ENCODE measurements at places on chromosomes 3 and 15.
A peak's percentile ranks its signal among the peaks of the same experiment; 100 is the strongest.

GRCh38 chr3:123641505-123641904 is 56.7 kb upstream of the HACD2 start:
- no peak for DNase-seq

GRCh38 chr3:24164967-24165602 is 220.0 kb downstream of the NR1D2 start:
- no peak for DNase-seq

- DNase-seq, result no peak
Observed at GRCh38 chr3:20846066-20846465, 660.1 kb upstream of the SGO1 start.

DNA sequence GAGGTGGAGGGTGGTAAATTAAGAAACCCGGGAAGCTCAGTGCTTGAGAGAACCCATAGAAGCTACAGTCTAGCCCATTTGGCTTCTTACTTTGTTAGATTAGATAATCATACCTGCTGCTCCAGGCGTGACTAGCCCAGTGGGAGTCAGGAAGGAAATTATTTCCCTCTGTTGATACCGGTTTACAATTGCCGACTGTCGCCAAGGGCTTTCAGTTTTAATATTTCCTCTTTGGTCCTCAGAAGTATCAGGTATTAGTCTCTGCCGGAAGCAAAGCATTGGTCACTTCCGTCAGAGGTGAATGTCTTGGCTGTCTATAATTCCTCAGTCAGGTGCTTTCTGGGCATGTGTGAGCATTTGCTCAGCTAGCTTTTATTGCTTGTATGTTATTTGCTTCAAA is 75.2 kb downstream of the LPP start:
- DNase-seq, result no peak

DNA sequence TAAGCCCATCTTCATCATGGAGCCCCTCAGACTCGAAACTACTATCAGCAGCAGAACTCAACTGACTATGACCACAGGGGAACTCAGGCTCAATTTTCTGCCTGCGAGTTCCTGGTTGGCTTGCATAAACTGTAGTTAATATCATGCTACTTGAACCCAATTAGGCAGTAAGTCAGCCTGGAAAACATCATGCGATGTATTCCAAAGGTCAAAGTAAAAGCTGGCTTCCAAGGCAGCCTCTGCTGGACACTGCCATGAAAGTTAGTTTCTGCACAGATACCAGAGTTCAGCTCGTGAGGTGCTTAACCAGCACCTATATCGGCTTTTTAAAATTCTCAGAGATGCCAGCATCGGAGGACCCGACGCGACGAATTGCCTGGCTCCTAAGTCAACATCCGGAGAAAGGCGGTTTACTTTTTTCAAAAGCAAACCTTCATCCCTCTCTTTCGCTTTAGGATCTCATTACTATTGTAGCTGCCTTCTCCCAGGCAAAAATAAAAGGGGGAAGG is 3.8 kb downstream of the ANP32A start:
- DNase-seq, result peak; percentile 15

DNA sequence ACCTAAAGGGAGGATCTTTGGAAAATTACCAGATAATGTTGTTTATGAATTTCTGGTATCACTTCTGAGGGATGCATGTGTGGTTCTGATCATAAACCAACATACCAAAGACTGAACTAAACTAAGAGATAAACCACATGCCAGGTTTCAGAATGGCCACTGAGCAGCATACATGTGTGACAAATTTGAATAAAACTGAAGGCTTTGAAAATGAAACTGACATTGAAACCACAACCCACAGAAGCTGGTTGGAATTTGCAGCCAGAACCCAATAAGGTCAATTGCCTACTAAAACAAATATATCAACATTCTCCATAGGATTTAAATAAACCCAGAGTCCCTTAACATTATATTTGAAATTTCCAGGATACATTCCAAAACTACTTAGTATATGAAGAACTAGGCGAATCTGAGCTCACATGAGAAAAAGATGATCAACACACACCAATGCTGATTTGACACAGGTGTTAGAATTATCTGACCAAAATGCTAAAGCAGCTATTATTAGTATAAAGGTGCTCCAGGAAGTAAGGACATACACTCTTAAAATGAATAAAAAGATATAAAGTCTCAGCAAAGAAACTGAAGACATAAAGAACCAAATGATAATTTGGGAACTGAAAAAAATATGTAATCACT is 125.0 kb downstream of the ZNF280D start:
- DNase-seq, result no peak

DNA sequence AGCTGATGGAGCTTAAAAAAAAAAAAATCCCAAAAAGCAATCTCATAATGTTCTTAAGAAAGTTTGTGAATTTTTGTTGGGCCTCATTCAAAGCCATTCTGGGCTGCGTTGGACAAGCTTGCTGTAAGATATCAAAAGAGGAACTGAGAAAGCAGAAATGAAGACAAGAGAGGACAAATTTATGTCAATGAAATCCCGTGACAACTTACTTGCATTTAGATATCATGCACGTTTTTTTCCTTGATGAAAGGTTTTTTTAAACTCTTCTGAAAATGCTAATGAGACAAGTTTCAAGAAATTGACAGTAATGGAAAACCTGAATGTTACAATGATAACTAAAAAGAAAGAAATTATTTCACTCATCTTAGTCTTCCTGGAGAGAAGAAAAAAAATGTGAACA is 662.9 kb downstream of the SQOR start:
- DNase-seq, result no peak

DNA sequence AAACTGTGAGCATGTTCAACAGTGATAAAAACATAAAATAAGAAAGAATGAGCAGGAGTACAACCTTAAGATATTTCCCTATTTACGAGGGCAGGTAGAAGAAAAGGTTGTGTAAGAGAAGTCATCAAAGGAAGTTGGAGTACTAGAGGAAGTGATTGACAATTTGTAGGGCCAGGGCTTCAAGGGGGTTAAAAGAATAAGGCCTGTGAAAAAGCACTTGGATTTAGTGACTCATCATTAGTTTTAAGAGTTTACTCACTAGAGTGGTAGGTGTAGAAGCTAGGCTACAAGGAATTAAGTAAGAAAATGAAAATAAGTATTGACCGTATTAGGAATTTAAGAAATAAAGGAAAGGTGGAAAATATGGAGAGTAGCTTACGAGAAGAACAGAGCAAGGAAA is 23.6 kb downstream of the KCNMB3 start:
- DNase-seq, result no peak

GRCh38 chr3:9837701-9838582 is 5.9 kb downstream of the RPUSD3 start:
- peak; percentile 57 for DNase-seq

DNA sequence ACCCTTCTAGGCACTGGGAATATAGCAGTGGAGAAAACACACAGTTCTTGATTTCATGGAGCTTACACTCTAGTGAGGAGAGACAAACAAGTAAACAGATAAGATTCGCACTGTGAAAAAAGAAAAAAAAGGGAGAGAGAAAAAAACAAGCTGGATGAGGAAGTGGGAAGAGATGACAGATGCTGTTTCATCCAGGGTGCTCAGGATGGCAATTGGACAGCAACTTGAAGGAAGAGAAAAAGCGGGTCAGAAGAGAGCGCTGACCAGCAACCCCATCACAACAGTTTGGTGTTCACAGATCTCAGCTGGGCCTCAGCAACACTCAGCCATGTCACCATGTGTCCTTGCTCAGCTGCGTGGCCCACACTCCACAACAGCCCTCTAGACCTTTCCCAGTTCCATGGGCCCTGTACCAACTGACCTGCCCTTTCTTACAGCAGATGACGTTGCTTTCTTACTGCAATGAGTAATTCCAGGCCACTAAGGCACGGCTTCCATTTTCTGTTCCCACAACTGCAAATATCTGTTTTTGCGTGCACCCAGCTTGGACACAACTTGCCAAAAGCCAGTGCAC is 230.8 kb downstream of the MEX3B start:
- no peak for DNase-seq

- DNase-seq, result peak; percentile 77
Observed at GRCh38 chr3:151837057-151837456, 23.1 kb downstream of the AADAC start.
